Thymus (tissue), 14 donors: ENCODE measurements at places on chromosomes 6 and 20. TPM values are rescaled to one million over a fixed set of nuclear protein-coding genes. Genes with fewer than 3 reads are reported as not detected.

The RAET1E gene
- 0.59 TPM for polyA plus RNA-seq

DNA sequence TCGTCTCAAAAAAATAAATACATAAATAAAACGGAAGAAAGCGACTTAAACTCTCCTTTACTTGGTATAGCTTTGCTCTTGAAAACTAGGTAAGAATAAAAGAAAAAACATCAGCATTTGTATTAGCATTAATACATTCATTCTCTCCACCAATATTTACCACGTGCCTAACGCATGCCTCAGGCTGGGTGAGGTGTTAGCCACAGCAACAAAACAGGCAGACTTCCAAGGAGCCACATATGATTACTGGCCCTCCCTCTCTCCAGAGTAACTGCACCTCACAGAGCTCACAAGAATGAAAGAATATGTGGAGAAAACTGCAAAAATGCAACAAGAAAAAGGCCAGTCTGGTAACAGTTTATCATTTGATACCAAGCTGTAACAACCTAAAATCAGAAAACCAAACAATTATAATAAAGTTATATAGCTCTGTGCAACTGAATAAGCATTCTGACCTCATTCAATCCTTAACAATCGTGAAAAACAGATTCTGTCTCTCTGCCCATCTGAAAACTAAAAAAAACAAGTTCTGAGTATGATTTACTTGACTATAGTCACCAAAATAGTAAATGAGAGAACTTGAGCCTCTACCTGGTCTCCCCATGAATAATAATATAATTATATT is 5.2 kb downstream of the NAPB start:
- DNase-seq = no peak
- H3K36me3 ChIP-seq = no peaks in the 10 kb centered on the region
- peaks cover 3% of the 10 kb centered on the region for H3K4me1 ChIP-seq
- H3K27ac ChIP-seq = no peak overlapping the region
- no peaks in the 10 kb centered on the region for H3K27me3 ChIP-seq

DNA sequence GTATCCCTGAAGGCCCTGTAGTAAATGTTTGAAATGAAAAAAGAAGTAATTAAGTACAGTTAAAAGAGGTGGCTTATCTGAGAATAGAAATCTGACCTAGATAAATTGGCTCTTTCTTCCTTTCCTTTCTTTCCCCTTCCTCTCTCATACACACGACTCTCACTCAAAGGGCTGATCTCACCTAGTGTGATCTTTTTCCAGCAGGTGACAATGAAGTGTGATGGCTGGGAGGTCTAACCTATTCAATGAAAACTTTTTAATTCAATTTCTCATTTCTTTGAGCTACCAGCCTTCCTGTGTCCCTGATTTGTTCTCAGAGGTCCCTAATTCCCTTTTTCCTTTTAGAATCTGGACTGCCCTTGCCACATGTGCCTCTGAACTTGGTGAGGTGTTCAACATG is 118.0 kb upstream of the RIMS1 start:
- H3K27me3 ChIP-seq = no peaks in the 10 kb centered on the region
- no peak for DNase-seq

- H3K4me3 ChIP-seq = no peak overlapping the region
- H3K27me3 ChIP-seq = no peaks in the 10 kb centered on the region
- no peak for DNase-seq
- H3K27ac ChIP-seq = no peak overlapping the region
These were observed 157.9 kb downstream of the KIF16B start for GRCh38 chr20:16415071-16416053.

GRCh38 chr6:30820193-30820592 is 64.1 kb upstream of the DDR1 start:
- H3K4me1 ChIP-seq = no peaks in the 10 kb centered on the region
- peak overlapping the region; percentile 5 for H3K27ac ChIP-seq
- H3K27me3 ChIP-seq = no peaks in the 10 kb centered on the region
- H3K36me3 ChIP-seq = peaks cover 19% of the 10 kb centered on the region
- H3K4me3 ChIP-seq = no peak overlapping the region
- DNase-seq = no peak

GRCh38 chr6:80460257-80460865 is 353.9 kb downstream of the BCKDHB start:
- H3K4me3 ChIP-seq = no peak overlapping the region
- no peak overlapping the region for H3K27ac ChIP-seq
- no peaks in the 10 kb centered on the region for H3K27me3 ChIP-seq
- no peaks in the 10 kb centered on the region for H3K4me1 ChIP-seq

GRCh38 chr6:146498309-146498708 is 45.3 kb upstream of the RAB32 start:
- no peak overlapping the region for H3K27ac ChIP-seq
- no peaks in the 10 kb centered on the region for H3K27me3 ChIP-seq
- no peak overlapping the region for H3K4me3 ChIP-seq
- no peak for DNase-seq
- no peaks in the 10 kb centered on the region for H3K36me3 ChIP-seq
